SK-N-MC (cell line): ENCODE measurements at places on chromosomes 3 and 15.
A peak's percentile ranks its signal among the peaks of the same experiment; 100 is the strongest.

DNA sequence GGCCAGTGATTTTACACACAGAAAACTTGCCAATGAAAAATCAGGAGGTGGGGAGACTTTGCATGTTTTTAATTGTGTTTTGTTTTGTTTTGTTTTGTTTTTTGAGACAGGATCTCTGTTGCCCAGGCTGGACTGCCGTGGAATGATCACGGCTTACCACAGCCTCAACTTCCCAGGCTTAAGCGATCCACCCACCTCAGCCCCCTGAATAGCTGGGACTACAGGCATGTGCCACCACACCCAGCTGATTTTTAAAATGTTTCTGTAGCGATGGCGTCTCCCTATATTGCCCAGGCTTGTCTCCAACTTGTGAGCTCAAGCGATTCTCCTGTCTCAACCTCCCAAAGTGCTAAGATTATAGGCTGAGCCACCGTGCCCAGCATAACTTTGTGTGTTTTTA is 46.0 kb downstream of the MEIS2 start:
- DNase-seq: no peak

DNA sequence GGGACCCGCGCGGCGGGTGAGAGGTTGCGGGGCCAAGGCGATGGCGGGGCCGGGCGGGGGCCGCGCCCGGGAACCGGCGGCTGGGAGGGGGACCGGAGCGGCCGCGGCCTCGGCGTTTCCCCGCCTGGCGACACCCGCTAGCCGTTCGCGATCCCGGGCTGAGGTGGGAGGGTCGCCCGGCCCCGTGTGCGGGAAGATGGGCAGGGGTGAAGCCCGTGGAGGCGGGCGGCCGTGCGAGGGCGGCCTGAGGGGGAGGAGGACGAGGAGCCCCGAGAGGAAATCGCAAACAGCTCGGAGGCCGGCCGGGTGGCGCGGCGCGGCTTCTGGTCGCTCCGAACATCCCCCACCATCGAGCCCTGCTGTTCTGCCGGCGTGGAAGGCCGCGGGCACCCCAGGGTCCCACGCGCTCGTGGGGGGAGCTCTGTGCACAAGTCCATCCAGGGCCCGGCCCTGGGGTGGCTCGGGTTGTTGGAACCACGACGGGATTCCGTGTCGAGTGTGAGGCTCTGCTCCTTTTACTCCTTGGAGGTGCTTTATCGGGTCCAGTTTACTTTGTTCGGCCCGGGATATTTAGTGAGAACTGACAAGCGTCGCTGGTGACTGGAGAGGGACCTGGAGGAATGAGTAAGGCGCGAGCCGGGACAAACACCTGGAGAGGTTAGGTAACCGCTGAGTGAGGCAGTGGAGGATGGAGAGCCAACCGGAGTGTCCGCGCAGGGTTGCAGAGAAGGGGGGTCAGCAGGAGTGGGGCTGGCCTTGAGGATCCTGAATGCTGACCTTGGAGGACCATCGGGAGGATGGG is 728 bp downstream of the CRTC3 start:
- DNase-seq: no peak

DNA sequence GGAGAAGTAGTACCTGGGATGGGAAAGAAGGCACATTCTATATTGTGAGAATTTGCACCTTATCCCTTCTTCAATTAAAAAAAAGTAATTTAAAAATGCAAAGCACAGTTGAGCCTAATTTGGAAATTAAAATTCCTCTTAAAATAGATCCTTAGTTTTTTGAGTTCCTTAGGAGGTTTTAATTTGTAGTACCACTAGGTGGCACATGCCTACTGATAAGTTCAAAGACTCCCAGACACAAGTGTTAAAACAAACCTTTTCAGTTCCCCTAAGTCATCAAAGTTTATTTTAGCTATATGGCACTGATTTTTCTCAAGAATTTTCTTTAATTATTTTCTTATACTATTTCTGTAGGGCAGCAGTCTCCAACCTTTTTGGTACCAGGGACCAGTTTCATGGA is 127.6 kb upstream of the AZI2 start:
- DNase-seq: peak; percentile 5

DNA sequence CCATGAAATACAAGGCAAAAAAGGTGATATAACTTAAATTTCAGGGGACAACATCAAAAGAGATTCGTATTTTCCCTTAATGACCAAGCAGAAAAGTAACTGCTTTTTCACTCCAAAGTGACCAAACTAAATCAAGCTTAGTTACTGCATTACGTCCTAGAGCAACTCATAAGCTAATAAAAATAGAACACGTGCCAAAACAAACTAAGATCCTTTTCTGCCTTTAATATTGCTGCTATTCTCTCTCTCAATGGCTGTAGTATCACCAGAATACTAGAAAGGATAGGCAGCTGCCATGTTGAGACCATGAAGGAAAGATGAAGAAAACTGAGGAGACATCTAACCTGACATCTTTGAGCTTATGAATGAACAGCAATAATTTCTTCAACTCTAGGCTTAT is 43.3 kb downstream of the UBXN7 start:
- no peak for DNase-seq

- DNase-seq: no peak
Observed at GRCh38 chr3:104646196-104646595, 720.5 kb upstream of the ALCAM start.

DNA sequence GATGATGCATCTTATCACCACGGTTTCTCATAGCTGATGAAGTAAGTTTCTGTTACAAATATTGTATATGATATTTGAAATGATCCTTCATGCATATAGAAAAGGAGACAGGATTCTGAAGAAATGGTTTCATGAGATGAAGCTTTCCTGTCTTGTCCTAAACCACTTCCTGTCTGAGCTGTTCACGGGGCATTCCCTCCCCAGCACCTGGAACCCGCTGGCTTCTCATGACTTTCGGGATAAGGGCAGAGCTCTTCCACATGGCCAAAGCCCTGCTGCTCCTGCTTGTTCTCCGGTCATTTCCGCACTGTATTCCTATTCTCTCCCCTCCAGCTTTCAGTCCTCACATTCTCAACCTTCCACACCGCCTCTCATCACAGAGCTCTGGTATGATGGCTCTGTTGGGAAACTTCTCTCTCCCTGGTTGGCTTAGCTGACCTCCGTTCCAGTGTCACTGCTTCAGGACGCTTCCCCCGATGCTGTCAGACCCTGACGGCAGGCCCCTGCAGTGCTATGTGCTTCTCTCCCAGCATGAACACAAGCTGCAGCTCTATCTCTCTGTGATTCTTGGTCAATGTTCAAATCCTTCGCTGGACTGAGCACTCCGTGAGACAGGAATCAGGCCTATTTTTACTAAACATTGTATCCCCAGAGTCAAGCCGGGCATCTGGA is 86.9 kb upstream of the HERC1 start:
- DNase-seq: no peak

DNA sequence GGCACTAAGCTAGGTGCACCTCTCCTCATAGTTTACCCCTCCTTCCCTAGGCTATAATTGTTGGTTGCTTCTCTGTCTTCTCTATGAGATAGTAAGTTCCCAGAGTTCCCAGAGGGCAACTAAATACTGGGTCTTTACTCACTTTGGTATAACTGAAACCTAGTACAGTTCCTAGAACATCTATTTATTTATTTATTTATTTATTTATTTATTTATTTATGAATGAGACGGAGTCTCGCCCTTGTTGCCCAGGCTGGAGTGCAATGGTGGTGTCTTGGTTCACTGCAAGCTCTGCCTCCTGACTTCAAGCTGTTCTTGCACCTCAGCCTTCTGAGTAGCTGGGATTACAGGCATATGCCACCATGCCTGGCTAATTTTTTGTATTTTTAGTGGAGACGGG is 71.1 kb upstream of the FLNB start:
- no peak for DNase-seq

DNA sequence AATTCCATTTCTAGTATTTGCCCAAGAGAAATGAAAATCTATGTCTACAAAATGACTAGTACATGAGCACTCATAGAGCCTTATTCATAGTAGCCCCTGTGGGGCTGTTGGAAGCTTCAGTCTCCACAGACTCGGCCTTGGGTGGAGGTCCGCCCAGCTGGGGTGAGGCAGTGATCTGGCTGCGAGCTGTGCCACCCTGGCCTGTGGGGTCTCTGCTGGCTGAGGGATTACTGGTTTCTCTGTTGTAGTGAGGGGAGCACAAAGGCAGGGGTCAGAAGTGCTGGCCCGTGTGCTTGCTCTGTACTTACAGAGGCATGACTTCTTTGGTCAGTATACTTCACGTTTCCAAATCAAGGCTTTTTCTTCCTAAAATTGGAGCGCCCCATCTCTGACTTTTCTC is 158.2 kb downstream of the CHDH start:
- no peak for DNase-seq

- DNase-seq: no peak
Observed at GRCh38 chr3:144859161-144859560, 887.5 kb downstream of the DIPK2A start.

DNA sequence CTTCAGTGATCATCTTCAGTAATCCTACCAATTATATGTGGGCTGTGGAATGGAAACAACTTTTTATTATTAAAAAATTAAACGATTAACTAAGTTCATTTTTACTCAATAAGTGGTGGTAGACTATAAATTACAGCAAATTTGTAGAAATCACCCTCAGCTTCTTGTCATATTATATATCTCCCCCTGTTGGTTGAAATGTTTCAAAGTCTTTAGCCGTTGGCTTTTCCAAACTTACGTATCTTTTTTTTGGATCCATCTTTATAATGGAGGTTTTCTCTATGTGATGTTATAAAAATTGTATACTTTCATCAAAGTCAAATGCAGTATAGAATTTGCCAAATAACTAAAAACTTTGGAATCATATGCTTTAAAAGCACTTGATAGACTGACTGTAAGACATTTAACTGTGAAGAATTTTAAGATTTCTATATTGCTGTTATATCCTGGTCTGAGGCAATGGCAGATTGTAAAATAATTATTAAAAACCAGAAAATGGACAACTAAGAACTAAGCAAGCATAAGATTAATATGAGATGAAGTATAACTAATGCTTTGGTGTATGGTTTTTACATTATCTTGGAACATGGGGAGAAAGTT is 44.7 kb downstream of the ATP11B start:
- DNase-seq: peak; percentile 16

GRCh38 chr3:195752546-195753331 is 32.0 kb downstream of the MUC20 start:
- no peak for DNase-seq

- DNase-seq: no peak
Observed at GRCh38 chr3:140233702-140234101, 298.7 kb downstream of the CLSTN2 start.

- DNase-seq: no peak
Observed at GRCh38 chr3:187741403-187742350, 3.6 kb downstream of the BCL6 start.

DNA sequence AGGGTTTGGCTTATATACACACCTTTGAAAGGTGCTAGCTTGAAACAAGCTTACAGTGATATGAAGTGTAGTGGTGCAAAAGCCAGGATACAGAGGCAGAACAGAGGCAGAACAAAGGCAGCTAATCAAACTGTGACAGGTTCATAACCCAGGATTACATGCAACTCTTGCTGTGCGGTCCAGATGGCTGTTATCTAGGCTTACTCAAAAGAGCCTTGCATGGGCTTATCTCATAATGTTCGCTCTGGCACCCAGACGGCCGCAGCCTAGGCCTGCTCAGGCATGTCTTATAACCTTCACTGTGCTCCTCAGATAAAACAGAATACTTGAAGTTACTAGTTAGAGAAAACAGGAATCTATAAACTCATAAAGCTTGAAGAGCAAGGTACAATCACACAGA is 22.8 kb upstream of the NOX5 start:
- DNase-seq: no peak

DNA sequence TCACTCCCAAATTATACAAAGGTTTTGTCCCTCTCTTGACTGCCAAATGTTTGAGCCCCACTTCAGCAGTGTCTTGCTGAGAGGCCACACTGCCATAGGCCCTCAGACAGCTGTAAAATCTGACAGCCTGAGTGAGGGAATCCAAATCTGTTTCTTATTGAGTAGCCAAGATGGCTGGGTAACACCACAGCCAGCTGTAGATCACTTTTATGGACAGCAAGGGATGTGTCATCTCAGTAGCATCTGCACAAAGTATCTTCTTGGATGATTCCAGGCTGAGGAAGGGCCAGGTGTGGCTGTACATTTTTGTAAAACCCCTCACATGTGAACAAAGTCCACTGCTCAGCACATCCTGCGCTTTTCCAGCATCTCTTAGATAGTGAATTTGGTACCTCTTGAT is 237.0 kb upstream of the LRTM1 start:
- no peak for DNase-seq

DNA sequence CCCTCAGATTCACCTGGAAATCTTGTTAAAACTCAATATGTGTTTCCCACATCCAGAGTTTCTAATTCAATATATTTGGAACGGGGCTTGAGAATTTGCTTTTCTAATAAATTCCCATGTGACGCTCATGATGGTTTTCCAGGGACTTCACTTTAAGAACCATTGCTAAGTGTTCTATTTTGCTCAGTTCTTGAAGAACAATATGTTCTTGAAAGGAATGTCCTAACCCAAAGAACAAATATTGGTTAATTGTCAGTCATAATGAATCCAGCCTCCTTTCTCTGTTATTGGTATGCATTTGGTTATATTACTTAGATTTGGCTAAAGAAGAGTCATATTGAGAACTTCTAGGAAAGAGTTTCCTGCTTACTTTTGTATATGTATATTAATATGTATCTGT is 4.4 kb upstream of the PLSCR2 start:
- DNase-seq: no peak
